BJ (cell line): ENCODE measurements at places on chromosomes 4 and X.

DNA sequence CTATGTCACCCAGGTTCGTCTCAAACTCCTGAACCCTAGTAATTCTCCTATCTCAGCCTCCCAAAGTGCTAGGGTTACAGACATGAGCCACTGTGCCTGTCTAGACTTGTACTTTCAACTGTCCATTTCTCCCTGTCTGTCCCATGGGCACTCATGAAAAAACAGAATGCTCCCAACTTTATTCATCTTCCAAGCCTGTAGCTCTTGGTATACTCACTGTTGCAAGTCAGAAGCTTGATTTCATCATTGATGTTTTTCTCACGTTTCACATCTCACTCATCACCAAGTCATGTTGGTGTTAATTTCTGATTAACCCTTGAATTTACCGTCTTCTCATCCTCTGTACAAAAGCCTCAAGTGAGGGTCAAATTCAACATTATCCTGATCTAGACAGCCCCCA lies 7.3 kb upstream of the SRP72 start:
- DNase-seq = no peak

DNA sequence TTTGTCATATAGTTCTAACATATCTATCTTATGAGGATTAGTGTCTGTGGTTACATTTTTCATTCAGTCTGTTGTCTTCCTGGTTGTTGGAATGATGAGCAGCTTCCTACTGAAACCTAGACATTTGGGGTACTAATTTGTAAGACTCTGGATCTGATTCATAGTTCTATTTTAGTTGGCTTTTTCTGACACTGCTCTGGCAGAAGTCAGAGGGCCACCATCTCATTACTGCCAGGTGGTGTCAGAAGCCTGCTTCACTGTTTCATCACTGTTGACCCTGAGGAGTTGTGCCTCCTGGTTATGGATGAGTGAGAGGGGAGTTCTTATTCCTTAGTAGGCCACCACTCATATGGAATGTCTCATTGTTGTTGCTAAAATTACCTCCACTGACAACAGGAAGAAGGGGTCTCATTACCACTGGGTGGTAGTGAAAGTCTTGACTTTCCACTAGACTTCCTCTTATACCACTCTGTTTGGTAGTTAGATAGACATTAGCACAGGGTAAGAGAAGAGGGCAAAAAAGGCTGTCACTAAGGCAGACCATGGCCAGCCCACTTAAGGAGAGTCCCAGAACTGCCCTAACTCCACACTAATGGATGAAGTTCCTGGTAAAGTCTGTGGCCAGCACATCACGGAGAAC lies 395.2 kb downstream of the SPOCK3 start:
- DNase-seq = no peak

GRCh38 chrX:23575281-23575680 lies 92.0 kb upstream of the PRDX4 start:
- DNase-seq = no peak

GRCh38 chr4:47471064-47471463 lies 7.6 kb upstream of the COMMD8 start:
- no peak for DNase-seq

DNA sequence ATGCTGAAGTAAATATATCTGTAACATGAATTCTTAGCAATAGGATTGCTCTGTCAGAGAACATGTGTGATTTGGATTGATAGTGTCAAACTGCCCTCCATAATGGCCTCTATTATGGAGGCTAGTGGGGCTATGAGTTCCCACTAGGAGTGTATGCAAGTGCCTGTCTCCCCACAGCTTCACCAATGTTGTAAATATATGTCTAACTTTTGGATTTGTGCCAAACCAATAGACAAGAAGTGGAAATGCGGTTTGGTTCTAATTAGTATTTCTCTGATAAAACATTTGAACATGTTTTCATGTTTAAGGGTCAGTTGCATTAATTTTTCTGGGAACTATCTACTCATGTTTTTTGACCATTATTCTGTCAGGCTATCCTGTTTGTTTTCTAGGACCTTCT lies 28.1 kb downstream of the GPAT3 start:
- DNase-seq = no peak

DNA sequence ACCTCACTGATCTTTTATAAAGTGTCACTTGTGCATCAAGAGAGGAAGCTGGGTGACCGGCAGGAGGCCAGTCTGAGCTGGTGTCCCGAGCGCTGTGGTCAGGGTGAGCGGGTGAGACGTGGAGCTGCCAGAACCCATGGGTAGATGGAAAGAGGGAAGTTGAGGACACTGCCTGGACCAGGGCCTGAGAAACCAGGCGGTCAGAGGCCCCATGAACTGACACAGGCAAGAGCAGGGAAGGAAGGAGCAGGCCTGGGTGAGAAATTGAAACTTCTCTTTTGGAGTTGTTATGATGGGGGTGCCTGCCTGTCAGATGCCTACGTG lies 192.6 kb downstream of the AFAP1 start:
- no peak for DNase-seq

- DNase-seq = no peak
These were observed 13.3 kb upstream of the CENPU start for GRCh38 chr4:184747034-184747830.

- no peak for DNase-seq
These were observed 38.6 kb downstream of the TSC22D3 start for GRCh38 chrX:107736781-107737531.

GRCh38 chr4:11297627-11298026 lies 131.1 kb downstream of the HS3ST1 start:
- DNase-seq = no peak

DNA sequence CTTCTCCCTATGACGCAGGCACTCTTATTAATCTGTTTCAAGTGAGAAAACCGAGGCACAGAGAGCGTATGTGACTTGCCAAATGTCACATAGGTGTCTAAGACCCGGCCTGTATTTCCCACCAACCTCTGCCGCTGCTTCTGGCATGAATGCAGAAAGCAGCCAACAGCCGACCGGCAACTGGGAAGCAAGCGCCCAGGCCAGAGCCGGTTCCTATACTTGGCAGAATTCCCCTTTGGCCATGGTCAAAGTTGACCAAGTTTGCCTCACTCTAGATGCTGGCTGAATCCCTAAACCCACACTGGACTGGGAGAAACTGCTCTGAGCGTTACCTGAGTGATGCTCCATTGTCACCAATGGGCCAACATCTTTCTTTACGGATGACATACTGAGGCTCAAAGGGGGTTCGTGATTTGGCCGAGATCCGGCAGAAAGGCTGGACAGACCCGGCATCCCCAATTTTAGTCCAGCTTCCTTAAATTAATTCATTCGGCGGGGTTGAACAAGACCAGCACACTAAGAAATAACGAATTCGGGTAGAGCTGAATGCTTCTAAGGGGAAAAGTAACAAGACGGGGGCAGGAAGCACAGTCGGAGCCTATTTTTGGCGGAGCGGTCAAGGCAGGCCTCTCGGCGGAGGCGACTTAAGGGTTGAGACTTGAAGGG lies 11.2 kb downstream of the MSX1 start:
- no peak for DNase-seq

GRCh38 chrX:6674734-6675133 lies 139.8 kb upstream of the VCX3A start:
- no peak for DNase-seq

- DNase-seq = peak; percentile 42
These were observed 13.2 kb upstream of the PCDH18 start for GRCh38 chr4:137545461-137545861.

- DNase-seq = no peak
These were observed 80.8 kb upstream of the IQCM start for GRCh38 chr4:149896432-149896831.

DNA sequence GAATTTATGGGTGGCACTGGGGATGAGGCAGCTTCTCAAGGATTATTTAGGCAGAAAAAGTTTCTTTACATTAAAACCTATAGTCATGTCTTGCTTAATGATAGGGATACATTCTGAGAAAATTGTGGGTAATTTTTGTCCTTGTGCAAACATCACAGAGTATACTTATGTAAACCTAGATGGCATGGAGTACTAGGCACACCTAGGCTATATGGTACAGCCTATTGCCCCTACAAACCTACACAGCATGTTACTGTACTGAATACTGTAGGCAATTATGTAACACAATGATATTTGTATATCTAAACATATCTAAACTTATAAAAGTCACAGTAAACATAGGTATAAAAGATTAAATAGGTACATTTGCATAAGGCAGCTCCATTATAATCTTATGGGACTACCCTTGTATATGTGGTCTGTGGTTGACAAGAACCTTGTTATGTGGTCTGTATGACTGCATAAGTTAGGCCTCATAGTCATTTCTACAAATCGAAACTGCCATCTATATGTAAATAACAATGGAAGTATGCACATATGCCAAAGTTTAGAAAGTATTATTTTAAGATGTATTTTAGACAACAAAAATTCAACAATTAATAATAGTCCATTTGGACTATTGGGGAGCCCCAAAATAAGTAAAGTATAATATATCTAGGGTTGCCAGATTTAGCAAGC lies 87.3 kb downstream of the CFAP299 start:
- no peak for DNase-seq

GRCh38 chr4:6380746-6381410 lies 91.5 kb downstream of the PPP2R2C start:
- DNase-seq = no peak

DNA sequence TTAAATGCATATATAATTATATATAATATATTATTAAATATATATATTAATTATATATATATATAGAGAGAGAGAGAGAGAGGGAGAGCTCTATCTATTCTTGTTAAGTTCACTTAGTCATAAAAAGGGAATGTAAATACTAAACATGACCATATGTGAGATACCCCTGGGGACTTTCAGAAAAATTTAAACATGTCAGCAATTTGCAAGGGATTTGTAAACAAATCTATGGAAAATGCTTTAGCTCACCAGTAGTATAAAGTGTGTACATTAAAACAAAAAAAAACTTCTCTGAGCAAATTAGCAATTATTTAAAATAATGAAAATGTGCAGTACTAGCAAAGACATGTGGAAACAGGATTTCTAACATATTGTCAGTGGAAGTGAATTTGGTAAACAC lies 1755.5 kb downstream of the PCDH19 start:
- no peak for DNase-seq

DNA sequence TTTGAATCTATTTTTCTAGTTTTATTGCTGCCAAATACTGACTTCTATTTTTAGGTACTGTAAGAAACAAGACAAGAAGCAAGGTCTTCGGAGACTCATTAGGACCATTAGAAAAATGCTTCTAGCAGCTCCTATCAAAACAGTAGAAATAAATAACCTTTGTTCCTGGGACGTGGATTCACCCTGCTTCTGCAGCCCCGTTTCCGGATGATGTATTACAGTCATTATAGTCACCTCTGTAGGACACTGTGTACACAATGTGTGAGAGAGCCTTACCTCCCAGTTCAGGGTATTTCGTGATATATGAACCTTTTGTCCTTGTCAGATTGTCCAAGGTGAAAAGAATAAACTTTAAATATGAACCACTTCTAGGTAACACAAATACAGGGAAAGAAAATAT lies 484.0 kb upstream of the TECRL start:
- DNase-seq = no peak

DNA sequence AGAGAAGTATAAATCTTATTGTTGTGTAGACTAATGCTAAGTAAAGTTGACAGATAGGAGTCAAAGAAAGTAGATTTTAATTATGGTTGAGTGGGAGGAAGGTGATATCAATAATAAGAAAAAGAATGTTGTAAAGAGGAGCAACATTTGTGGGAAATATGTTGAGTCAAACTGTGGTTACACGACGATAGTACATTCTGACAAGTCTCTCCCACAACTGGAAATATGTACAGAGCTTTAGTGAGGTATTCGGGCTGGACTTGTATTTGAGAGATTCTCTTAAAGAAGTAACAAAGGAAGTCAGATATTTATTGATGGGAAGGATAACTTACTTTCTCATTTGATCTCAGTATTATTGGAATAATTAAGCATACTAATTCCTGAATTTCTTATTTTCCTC lies 525.3 kb upstream of the MAGEB2 start:
- no peak for DNase-seq

- no peak for DNase-seq
These were observed 84.3 kb upstream of the PSAPL1 start for GRCh38 chr4:7518871-7519637.

DNA sequence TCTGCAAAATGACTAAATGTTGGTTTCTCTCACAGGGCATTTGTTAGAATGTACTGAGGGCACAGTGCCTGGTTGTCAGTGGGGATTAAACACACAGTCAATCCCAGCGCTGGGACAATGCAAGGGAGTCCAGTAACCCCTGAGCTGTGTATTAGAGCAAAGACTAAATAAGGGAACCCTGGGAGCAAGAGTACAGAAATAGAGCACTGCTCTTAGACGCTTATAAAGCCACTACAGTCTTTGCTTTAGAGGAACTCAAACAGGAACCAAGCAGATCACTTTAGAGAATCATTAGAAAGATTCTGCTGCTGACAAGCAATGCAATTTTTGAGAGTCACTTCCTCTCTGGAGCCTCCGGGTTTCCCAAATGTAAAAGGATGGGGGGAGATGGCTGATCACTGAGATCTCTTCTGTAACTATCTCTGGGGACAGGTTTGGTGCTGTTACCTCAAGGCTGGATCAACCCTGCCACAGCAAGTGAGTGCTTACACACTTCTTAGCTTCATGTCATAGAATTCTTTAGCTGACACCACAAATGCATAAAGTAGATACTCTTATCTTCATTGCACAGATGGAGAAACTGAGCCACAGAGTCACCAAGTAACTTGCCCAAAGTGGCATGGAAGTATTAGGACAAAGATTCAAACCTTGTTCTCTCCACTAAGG lies 137.8 kb upstream of the CPEB2 start:
- DNase-seq = no peak

DNA sequence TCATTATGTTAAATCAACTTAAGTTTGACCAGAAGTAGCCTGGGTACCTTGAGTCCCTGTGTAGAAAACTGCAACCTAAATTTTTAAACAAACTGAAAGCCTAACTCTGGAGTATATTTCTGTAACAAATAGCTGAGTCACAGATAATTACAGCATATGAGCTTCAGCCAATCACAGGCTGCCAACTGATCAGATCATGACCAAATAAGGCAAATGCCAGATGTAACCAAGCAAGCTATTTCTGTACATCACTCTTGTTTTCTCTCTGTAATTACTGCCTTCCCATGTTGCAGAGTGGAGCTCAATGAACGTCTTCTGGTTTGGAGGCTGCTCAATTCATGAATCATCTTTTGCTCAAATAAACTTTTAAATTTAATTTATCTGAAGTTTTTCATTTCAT lies 980.9 kb upstream of the DIAPH2 start:
- no peak for DNase-seq

GRCh38 chr4:83112678-83113428 lies 1.7 kb downstream of the PLAC8 start:
- peak; percentile 46 for DNase-seq

- no peak for DNase-seq
These were observed 37.6 kb downstream of the PHKA1 start for GRCh38 chrX:72676465-72676864.

DNA sequence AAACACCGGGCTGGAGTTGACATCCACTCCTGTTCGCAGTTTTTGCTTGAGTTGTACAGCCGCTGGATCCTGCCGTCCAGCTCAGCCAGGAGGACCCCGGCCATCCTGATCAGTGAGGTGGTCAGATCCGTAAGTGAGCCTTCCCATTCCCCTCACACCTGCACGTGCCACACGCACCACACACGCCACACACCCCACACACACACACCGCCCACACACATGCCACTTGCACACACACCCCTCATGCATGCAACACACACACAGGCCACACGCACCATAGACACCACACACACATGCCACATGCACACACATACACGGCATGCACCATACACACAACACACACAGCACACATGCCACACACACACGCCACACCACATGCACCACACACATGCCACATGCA lies 20.1 kb upstream of the MSANTD1 start:
- no peak for DNase-seq

- no peak for DNase-seq
These were observed 71.1 kb downstream of the CCSER1 start for GRCh38 chr4:90198086-90198847.
